Esophagus muscularis mucosa (tissue), 4 donors: ENCODE measurements at places on chromosomes 4 and X. TPM values are rescaled to one million over a fixed set of nuclear protein-coding genes. Genes with fewer than 3 reads are reported as not detected.

DNA sequence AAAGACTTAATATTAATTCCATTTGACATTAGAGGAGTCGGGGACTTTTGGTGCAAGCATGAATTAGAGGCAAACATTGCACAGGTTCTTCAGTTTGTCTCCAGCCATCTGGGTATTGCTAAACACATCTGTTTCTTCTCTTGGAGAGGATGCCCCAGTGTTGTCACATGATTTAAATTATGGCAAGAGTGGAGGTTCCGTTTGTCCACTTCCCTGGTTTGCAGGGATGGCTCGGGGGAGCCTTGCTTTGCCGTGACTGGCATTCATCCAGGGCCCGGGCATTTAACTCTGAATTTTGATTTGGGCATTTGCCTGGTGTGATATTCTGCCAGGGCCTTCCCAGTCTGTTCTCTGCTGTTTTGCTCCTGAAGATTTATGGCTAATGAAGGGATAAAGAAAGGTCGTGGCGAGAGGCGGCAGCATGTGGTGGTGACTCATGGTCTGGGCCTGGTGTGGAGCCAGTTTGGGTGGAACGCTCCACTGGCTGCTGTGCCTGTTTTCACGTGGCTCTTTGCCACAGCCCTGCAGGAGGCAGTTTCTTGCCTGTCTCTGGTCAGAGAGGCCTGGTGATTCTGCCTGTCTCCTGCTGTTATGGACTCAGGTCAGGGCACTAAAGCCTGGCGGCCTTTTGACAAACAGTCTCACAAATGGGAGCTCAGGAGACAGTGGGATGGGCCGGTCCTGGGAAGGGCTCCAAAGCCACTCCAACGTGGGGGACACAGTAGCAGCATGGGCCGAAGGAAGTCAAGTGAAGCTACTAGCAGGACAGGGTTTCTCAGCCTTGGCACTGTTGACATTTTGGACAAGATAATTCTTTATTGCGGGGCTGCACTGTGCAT lies 99.4 kb upstream of the PGRMC2 start:
- H3K27me3 ChIP-seq, result no peaks in the 10 kb centered on the region
- DNase-seq, result peak; percentile 98
- peaks cover 83% of the 10 kb centered on the region for H3K4me1 ChIP-seq
- H3K27ac ChIP-seq, result peak overlapping the region; percentile 77
- no peak overlapping the region for H3K4me3 ChIP-seq

DNA sequence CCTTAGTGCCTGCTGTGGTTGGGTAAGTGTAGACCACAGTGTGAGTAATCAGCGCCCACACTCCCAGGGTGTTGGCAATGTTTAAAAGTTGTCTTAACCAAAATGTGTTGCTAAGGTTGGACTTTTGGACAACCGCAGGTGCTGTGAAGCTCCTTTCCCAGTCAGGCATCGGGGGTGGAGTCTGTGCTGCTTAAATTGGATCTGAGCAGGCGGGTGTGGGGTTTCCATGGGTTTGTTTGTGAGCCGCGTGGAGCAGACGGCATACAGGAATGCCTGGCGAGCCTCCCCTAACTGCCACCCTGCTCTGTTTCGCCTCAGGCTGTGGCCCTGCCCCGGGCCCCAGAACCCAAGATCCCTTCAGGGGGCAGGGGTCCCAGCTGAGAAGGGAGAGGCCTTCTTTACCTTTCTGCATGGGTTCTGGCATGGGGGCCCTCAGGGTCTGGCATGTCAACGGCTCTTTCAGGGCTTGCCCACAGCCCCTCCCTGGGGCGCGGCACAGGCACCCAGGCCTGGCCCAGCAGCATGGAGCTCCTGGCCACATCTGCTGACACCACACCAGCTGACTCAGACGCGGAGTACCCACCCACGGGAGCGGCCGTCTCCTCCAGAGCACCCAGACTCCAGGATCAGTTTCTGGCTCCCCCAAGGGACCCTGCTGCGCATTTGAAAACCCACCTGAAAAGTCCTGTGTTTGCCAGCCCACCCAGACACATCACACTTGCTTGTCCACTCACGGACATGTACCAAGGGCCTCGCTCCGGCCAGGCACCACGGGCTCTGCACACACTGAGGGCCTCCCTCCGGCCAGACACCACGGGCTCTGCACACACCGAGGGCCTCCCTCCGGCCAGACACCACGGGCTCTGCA lies 5.1 kb upstream of the SPON2 start:
- DNase-seq, result no peak
- H3K27ac ChIP-seq, result no peak overlapping the region

- no peaks in the 10 kb centered on the region for H3K36me3 ChIP-seq
- peaks cover 4% of the 10 kb centered on the region for H3K27me3 ChIP-seq
- no peak overlapping the region for H3K4me3 ChIP-seq
- DNase-seq, result no peak
These were observed 31.1 kb downstream of the TACC3 start for GRCh38 chr4:1752284-1753041.

GRCh38 chr4:2330091-2331042 lies 68.5 kb upstream of the MXD4 start:
- peaks cover 9% of the 10 kb centered on the region for H3K36me3 ChIP-seq
- H3K4me3 ChIP-seq, result no peak overlapping the region
- H3K27ac ChIP-seq, result no peak overlapping the region
- H3K4me1 ChIP-seq, result no peaks in the 10 kb centered on the region
- no peaks in the 10 kb centered on the region for H3K27me3 ChIP-seq
- peak; percentile 45 for DNase-seq

DNA sequence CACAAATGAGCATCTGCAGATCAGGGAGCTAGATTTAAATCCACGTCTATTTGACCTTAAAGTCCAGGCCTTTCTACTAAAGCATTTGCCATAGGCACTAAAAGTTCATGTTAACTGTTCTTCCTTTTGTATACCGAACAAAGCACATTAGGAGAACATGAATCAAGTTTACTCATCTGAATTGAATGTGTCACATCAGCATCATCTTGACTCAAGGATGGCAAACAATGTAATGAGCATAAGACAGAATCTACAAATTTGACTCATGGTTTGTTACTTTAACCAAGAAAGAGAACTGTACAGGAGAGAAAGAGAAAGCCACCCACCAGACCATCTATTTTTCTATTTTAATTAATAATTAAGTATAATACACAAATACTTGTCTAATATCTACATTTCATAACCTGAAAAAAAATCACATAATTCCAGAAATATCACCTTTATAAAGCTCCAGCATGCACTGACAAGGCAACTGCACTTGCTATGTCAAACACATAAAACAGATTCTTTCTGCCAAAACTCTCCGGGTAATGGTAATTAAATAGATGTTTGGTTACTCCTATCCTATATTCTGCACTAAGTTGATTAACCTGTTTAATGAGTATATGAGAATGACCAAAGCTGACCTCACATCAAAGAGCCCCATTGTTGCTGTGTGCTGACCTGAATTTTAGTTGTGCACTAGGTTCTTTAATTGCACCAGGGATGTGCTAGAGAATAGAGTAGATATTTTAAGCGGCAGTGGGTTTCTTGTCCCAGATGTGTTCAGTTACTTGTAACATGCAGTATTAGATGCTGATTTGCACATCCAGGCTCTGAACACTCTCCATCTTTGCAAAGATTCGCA lies 42.5 kb upstream of the LEF1 start:
- no peak overlapping the region for H3K4me3 ChIP-seq
- no peaks in the 10 kb centered on the region for H3K27me3 ChIP-seq
- H3K36me3 ChIP-seq, result no peaks in the 10 kb centered on the region
- no peak overlapping the region for H3K27ac ChIP-seq
- DNase-seq, result no peak

GRCh38 chr4:17786567-17786966 lies 5.1 kb upstream of the FAM184B start:
- peaks cover 4% of the 10 kb centered on the region for H3K4me1 ChIP-seq
- H3K4me3 ChIP-seq, result no peak overlapping the region
- no peak overlapping the region for H3K27ac ChIP-seq
- DNase-seq, result peak; percentile 53
- no peaks in the 10 kb centered on the region for H3K27me3 ChIP-seq

The XK gene
- total RNA-seq, result 10.6 TPM

The GPAT3 gene
- total RNA-seq, result 6.9 TPM

The SRPK3 gene
- total RNA-seq, result 0.99 TPM

The DHX15 gene
- total RNA-seq, result 113 TPM
